A673 (cell line): ENCODE measurements at places on chromosomes 13 and 19. TPM values are rescaled to one million over a fixed set of nuclear protein-coding genes. Genes with fewer than 3 reads are reported as not detected.

DNA sequence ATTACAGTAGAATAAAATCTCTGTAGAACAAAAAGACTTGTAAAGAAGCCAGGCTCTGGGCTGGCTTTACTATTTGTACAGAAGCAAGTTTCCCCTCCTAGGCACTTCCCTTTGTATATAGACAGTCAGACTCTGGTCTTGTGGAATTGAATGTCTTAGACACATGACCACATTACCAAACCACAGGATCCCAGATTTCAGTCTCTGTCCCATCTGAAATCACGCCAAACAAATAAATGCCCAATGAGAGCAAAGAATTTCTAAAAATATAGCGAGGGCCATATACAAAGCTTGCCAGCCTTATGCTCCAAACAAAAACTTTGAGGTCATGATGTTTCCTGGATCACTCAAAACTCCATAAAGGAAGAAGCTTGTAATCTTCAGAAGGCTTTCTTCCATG, 23.9 kb downstream of the CCDC70 start:
- no peak for DNase-seq

DNA sequence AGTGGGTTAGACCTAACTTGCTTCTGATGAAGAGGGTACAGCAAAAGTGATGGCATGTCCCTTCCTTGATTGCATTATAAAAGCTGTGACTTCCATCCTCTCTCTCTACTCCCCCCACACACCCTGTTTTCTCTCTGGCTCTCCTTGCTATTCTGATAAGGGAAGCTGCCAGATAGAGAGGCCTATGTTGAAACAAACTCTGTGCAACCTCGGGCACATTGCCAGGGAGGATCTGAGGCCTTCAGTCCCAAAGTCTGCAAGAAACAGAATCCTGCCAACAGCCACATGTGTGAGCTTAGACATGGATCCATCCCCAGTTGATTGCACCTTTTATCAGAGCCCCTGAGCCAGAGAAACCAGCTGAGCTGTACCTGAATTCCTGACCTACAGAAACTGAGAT, 44.8 kb upstream of the ARGLU1 start:
- peak; percentile 28 for DNase-seq

F2RL3 gene
- not detected in 2 replicates for total RNA-seq

NCAN gene
- not detected in 2 replicates for total RNA-seq

- DNase-seq, result no peak
Measured at GRCh38 chr13:55948175-55948574, 1192.5 kb upstream of the PRR20A start.

GRCh38 chr13:58806401-58806800, 1174.9 kb downstream of the PCDH17 start:
- no peak for DNase-seq

GRCh38 chr13:42645717-42646116, 71.8 kb downstream of the TNFSF11 start:
- no peak for DNase-seq

DNA sequence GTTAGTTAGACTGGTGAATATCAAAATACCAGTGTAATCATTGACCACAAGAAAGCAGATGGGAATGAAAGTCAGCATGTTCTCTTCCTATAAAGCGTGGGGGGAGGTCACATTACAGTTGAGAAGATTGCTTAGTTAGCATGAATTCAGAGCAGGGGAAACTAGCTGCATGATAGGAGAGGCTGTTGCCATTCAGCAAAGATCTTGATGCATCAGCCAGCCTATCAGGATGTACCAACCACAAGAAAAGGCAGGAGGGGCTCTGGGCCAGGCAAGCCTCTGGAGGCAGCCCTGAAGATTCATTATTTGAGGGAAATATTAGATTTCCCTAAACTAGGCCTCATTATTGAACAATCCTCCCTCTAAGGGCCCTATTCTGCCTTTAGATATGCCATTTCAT, 5.0 kb upstream of the MTMR6 start:
- DNase-seq, result peak; percentile 80

DNA sequence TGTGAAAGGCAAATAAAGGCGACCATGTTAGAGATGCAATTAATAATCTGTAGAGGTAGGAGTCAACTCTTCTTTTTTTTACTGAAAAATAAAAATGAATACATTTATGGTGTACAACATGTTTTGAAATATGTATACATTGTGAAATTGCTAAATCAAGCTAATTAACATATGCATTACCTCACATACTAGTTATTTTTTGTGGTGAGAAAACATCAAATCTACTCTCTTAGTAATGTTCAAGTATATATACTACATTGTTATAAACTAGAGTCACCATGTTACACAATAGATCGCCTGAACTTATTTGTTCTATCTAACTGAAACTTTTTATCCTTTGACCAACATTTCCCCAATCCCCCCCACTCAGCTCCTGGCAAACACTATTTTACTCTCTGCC, 143.2 kb downstream of the POU4F1 start:
- no peak for DNase-seq

GRCh38 chr13:44236370-44236769, 137.3 kb upstream of the SERP2 start:
- DNase-seq, result no peak
